Suprapubic skin (tissue), 4 donors: ENCODE measurements at places on chromosomes 16 and 17.

GRCh38 chr17:41906465-41907184 is 12.1 kb downstream of the ACLY start:
- DNase-seq, result no peak

DNA sequence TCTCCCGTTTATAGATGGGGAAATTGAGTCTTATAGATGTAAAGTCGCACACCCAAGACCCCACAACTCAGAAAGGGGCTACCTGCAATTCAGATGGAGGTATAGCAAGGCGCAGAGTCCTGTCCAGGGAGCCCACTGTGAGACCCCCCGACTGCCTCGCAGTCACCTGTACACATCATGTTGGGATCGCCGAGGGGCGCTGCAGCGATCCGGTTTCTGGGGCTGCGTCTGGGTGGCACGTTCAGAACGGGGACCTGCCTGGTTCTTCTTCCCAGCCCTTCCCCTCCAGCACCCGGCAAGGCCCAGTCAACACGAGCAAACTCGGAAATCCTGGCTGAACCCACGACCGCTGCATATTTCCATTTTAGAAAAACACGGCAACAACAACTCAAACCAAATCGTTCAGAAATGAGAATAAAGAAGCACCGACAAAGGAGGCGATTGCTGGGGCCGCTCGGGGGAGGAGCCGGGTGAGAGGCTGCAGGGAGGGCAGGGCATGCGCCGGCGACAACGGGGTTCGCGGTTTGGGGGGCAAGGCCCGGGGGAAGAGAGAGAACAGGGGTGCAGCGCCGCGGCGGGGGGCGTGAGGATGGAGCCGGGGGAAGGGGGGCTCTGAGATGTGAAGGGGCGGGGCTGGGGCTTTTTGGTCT is 643 bp downstream of the HSDL1 start:
- no peak for DNase-seq

- DNase-seq, result no peak
These were observed 23.6 kb upstream of the DYNC1LI2 start for GRCh38 chr16:66774981-66775380.

DNA sequence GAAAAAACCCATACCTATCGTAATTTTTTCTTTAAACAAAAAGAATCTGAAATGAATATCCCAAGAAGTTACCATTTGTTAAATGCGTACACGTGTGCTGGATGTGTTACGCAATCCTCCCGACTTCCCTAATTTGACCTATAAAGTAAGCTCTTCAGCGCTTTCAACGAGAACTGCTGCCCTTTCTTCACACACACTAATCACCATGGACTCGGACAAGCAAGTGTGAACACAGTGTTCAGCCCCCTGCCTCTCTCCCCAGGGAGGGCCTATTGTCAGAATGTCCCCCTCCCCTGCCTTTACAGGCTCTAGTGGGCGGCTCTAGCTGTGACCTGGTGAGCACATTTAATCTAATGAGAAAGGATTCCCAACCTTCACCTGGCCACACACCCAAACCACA is 216.1 kb downstream of the CEP112 start:
- no peak for DNase-seq

GRCh38 chr16:19162085-19162484 is 6.0 kb upstream of the SYT17 start:
- DNase-seq, result no peak
